ENCODE measurements at places on chromosomes 2 and 18.

GRCh38 chr2:234341306-234341985, 155.4 kb downstream of the ARL4C start:
- no peak for DNase-seq

- no peak for DNase-seq
Measured at GRCh38 chr2:85788603-85789002, 34.8 kb downstream of the ATOH8 start.

- no peak for DNase-seq
Measured at GRCh38 chr18:73728657-73729056, 419.0 kb downstream of the FBXO15 start.

- DNase-seq: no peak
Measured at GRCh38 chr2:71889759-71890684, 257.6 kb downstream of the CYP26B1 start.

- DNase-seq: no peak
Measured at GRCh38 chr2:219844401-219845091, 217.1 kb downstream of the SLC4A3 start.

DNA sequence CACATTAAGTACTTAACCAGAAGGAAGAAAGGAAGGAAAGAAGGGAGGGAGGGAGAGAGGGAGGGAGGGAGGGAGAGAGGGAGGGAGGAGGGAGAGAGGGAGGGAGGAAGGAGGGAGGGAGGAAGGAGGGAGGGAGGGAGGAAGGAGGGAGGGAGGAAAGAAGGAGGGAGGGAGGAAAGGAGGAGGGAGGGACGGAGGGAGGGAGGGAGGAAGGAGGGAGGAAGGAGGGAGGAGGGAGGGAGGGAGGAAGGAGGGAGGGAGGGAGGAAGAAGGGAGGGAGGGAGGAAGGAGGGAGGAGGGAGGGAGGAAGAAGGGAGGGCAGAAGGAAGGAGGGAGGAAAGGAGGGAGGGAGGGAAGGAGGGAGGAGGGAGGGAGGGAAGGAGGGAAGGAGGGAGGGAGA, 363.3 kb downstream of the MBD2 start:
- no peak for DNase-seq

DNA sequence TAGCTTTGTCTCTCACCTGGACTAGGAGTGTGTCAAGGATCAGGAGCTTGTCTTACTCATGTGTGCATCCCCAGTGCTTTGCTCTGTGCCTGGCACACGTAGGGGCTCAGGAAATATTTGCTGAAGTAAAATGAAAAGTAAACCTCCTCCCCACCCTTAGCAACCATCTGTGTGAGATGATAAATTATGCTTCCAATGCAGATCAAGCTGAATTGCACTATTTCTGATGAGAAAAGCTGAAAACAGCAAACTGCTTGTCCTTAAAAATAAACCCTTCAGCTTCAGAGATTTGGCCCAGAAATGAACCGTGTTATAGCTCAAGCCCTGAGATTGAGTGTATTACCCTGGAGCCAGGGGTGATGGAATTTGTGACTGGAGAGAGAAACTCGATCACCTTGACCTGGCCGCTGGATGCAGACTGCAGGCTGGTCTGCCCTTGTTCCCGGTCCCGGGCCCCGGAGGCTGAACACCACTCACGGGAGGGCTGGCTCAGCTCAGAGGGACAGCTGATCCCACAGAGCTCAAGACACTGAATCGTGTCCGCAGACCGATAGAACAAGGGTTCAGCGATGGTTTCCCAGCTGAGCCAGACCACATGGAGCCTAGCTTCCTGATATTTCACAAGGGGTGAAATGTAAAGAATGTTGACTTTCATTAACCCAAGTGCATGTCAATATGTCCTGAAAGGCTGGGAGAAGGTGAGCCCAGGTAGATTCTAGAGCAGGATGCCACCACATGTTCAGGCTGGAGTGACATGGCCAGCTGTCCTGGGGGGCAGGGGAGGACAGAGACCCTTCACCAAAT, 50.5 kb downstream of the DDX1 start:
- no peak for DNase-seq

GRCh38 chr2:25381502-25381901, 39.8 kb upstream of the DNMT3A start:
- no peak for DNase-seq

DNA sequence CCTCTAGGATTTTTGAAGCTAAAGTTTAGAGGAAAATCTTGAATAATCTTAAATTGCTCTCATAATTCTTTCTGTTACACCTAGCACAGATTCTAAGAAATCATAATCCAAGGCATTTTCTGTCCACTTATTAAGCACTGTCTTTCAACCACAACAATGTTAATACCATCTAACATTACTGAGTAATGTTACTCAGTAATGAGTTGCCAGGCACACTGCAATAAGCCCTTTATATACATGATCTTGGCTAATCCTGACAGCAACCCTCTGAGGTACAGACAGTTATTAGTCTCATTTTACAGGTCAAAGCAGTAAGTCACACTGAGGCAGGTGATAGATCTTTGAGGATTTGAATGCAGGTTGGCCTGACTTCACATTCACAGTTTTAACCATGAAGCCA, 291.9 kb downstream of the ALK start:
- DNase-seq: no peak

- DNase-seq: no peak
Measured at GRCh38 chr18:45133276-45133675, 452.6 kb downstream of the SETBP1 start.
